ENCODE measurements at places on chromosomes 2 and 18.

- DNase-seq = no peak
Observed at GRCh38 chr2:54189539-54189938, 66.5 kb downstream of the TSPYL6 start.

DNA sequence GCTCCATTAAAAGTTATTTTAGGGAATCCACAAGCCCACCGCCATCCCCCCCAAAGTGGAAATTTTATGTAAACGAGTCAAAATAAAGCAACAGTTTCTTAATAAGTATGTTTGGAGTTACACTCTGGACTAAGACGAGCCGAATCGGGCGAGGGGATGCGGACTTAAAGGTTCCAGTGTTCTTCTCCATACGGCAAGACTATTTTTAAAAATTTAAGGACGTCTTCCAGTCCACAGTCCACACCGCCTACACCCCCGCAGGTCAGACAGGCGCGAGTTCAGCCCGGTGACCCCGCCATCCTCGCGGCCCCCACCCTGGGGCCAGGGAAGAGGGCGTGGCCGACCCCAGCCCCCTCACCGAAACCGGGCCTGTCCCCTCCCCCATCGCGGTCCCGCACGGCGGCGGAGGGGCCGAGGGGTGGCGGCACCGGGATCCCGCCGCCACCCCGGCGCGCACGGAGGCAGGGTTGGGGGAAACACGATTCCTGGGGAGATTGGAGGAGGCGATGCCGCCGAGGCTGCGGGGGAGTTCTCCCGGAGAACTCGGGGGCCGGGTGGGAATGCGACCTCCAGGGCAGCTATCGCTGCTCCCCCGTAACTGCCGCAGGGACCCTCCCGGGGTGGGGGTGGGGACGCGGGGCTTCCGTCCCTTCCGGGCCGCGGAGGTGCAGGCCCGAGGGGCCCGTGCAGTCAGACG is 24.5 kb upstream of the SMAD7 start:
- no peak for DNase-seq

DNA sequence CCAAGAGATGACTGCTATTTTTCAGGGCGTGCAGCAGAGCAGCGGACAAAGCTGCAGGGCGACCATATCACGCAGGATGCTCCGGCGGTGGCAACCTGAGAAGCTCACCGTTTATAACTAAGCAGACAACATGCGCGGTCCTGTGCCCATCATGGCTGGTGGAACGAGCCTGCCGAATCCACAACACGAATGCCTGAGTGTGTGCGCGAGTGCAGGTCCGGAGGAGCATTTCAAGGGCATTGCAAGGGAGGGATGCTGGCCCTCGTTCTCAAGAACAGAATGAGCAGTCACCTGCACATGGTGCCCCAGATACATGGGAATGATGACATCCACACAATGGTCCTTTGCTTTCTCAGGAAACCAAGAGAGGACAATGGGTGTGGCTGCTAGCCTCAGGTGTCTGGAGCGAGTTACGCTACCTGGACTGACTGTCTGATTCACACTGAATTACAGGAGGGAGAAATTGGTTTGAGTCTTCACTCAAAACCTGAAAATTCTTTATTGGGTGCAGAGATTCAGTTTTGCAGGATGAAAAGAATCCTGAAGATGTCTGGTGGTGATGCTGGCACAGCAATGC is 39.8 kb downstream of the TBC1D8 start:
- no peak for DNase-seq

DNA sequence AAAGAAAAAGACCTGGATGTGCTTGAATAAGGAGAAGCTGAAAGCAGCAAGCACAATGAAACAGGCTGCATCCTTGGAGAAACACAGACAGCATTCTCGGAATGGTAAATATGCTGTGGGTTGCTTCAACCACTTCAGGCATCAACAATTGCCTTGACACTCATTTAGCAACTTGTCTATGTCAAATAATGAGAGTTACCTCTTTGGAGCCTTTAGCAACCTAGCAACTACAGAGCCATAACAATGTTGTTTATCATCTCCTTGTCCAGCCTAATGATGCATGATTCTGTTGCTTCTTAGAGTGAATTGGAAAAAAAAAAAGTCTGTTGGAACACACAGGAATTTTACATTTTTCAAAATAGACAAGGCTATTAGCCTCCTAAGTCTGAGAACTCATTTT is 410.6 kb downstream of the PIK3C3 start:
- no peak for DNase-seq

GRCh38 chr2:39114771-39115170 is 6.1 kb downstream of the SOS1 start:
- DNase-seq = no peak

- no peak for DNase-seq
Observed at GRCh38 chr18:23757437-23757733, 68.1 kb downstream of the LAMA3 start.

GRCh38 chr2:241036397-241036963 is 38.1 kb downstream of the SNED1 start:
- DNase-seq = peak; percentile 43

DNA sequence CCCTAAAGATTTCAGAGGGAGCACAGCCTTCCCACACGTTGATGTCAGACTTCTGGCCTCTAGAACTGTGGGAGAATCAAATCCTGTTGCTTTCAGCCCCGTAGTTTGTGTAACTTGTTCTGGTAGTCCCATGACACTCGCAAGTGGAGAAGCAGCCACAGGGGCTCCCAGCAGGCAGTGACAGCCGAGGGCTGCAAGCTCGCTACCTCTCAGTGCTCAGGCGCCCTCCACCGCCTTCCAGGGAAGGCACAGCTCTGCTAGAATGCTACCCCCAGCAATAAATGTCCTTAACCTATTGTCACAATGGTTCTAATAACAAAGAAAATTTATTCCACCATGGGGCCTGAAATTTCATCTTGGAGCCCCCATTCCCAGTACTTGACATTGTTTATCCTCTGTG is 143.1 kb upstream of the ZNF236 start:
- DNase-seq = no peak

DNA sequence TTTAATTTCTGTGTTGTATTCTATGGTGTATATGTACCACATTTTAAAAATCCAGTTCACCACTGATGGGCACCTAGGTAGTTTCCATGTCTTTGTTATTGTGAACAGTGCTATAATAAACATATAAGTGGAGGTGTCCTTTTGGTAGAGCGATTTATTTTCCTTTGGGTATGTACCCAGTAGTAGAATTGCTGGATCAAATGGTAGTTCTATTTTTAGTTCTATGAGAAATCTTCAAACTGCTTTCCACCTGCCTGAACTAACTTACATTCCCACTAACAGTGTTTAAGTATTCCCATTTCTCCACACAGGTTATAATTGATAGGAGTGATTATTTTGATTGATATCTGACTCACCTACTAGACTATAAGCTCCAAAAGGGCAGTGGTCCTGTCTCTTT is 148.2 kb downstream of the BABAM2 start:
- DNase-seq = no peak

DNA sequence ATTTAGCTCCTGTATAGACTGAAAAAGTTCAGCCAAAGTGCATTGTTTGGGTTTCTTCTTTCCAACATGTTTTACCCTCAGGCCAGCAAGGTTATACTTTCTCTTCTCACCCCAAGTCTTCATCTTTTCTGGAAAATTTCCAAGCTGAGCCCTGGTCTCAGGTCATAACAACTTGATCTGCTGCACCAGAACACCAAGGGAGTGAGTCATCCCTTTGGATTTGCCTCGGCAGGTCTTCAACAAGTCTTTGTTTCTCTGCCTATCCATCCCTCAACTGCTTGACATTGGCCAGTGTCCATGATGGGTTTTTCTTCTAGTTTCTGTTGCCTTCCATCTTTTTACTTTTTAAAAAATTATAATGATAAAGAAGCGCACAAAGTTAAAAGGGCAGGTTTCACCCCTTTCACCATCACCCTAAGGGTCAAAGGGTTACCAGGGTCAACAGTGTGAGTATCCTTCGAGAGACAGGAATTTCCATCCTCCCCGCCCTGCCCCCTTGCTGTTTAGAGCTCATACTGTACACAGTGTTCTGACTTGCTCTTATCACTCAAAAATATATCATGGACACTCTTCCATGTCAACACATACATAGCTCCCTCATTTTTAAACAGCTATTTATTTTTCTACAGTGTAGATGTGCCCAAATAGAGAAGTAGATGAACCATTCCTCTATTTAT is 5.7 kb upstream of the SPATS2L start:
- DNase-seq = no peak

DNA sequence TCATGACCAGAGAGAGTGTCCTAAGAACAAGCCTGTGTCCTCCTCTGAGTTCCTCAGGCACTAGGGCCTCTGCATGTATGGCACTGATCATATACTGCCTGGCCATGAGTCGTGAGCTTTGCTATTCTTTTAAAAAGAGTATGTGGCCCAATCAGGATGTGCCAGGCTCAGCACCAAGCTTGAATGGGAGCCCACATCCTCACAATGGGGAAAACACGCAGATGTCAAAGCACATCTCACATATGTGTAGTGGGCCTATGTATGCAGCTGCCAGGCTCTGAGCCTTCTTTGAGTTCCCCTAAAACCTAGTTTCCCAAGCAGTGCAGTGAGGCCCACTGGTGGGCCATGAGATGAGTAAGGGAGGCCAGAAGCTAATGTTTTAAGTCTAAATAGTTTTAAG is 69.9 kb upstream of the SLC1A4 start:
- no peak for DNase-seq

GRCh38 chr18:57113799-57114420 is 33.0 kb upstream of the BOD1L2 start:
- DNase-seq = no peak

DNA sequence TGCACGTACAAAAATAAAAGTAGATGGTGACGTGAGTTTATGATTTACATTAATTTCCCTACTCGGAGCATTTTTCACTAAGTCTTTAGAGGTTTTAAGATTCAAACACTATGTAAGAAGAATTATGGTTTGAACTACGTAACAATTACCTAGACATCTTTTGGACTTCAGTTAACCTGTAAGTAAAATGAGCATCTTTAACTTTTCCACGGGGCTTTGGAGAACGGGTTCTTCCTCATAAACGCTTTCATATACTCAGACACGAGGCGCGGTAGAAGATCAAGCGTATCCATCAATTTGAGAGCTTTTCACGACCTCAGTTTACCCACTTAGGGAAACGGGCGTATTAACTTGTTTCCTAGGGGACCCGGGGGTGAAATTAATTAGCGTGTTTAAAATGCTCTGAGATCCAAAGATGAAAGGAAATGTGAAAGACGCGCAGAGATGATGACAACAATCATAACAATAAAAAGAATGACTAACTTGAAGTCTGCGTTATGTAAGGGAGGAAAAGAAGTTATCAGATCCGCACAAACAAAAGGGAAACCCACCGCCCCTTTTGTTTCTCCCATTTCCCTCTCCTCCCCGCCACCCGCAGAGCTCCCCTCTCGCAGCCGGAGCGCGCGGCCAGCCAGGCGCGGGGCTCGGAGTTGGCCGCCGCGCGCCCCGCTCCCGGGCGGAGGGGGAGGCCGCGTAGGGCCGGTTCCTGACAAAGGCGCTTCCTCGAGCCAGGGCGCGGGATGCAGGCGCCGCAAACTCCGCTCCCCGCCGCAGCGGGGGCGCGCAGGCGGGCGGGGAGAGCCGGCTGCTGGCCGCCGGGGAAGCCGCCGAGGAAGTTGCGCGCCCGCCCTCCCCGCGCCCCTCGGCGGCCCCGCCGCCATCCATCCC is 807 bp downstream of the PELI1 start:
- DNase-seq = peak; percentile 23

GRCh38 chr18:63109802-63110201 is 209.8 kb downstream of the BCL2 start:
- DNase-seq = no peak

DNA sequence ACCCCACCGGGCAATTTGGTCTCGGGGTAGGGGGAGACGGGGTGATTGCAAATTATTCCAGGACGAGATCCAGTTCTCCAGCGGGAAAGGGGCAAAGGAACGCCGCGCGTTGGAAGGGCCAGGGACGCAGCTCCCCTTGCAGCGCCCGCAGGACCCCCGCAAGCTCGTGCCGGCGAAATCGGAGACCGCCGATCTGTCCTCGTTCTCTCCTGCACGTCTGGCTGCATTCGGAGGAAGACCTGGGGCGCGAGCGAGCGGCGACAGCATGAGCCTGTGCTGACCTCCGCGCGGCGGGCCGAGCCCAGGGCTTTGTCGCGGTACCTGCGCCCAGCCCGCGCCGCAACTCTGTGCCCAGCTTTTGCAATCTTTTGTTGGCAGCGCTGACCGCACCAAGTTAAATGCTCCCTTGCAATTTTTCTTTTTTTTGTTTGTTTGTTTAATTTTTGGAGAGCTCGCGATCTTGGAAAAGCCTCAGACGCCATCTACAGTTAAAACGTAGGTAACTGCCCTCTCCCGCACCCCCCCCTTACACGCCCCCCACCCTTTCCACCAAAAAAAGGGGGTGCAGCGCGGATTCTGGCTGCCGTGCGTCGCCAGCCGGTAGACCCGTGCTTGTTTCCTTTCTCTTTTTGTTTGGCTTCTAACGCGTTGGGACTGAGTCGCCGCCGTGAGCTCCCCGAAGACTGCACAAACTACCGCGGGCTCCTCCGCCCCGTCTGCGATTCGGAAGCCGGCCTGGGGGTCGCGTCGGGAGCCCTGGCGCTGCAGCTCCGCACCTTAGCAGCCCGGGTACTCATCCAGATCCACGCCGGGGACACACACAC is 667 bp downstream of the TRIB2 start:
- DNase-seq = peak; percentile 50

- DNase-seq = no peak
Observed at GRCh38 chr18:23716516-23716915, 27.3 kb downstream of the LAMA3 start.

GRCh38 chr2:225319872-225320271 is 79.6 kb upstream of the NYAP2 start:
- DNase-seq = no peak

DNA sequence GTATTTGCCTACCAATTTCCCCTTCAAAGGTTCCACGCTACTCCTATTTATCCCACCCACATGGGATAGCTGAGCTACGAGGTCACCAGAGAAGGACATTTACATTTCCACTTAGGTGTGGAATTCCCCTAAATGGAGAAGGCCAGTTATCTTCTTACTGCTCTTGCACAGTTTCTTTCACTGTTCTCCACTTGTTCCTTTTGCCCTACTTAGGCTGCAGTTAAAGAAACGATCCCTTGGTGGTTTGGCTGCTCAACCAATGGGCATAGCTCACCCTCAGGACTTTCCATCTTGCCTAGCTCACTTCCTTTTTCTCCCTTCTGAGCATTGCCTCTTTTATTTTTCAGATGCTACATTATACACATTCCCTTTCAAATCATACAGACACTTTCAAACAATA is 11.2 kb upstream of the NABP1 start:
- DNase-seq = no peak

- DNase-seq = no peak
Observed at GRCh38 chr18:47549021-47549540, 297.6 kb upstream of the SKOR2 start.
